AG10803 (cell line): ENCODE measurements at places on chromosomes 6 and 20.

DNA sequence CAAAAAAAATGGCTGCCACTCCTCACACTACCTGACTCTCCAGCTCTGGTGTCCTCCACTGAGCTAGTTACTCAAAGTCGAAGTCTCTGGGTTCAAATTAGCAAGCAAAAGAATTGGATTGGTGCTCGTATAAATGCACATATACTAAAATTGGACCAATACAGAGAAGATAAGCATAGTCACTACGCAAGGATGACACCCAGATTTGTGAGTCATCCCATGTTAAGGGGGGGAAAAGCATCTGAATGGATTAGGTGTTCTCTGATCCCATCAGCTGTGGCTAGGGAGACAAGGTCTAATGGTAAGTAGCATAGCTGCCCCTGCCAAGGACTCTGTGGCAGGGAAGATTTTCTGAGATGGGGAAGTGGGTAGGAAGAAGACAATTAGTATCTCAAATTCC is 18.3 kb upstream of the AMD1 start:
- no peak for DNase-seq

DNA sequence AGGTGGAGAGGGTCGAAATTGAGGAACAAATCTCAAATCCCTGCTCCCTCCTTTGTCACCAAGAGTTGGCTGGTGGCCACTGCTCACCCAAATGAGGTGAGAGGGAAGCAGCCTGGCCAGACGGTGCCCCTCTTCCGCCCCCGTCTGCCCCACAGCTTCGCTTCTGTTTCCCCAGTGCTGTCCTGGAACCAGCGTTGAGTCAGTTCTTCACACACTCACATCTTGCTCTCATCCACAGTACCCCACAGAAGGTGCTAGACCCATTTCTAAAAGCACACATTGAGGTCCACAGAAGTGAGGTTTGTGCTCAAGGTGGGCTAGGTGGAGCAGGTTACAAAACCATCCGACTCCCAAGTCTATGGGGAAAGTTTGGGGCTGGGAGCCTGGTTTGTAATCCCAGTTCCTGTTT is 3.8 kb downstream of the CEBPB start:
- peak; percentile 29 for DNase-seq

- DNase-seq = no peak
Measured at GRCh38 chr6:142746524-142746923, 198.5 kb downstream of the HIVEP2 start.

- no peak for DNase-seq
Measured at GRCh38 chr20:32365564-32365963, 7.4 kb downstream of the ASXL1 start.

DNA sequence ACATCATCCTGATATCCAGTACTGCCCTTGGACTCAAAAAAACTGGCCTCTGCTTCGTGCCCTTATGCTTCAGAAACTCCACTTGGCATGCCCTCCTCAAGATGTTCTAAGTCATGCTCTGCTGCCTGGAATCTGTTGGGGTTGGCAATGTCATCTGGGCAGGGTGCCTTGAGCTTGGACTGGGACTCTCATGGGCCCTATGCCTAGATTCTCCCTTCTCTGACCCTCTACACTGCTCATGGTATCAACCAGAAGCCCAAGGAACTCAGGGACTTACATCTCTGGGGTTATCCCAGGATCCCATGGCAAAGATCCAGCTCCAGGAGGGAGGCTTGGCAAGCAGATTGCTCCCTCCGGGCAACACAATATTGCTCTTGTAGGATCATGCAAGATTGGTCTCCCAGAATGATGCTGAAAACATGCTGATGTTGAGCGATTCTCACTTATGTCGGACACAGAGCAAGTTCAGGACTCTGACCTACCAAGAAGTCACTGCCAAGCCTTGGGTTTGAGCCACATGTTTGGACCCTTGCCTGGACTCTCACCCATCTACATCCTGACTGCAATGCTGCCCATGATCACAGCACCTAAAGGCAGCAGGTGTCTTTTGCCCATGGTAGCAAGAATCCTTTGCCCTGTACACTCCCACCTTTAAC is 88.8 kb downstream of the ADAT2 start:
- no peak for DNase-seq

DNA sequence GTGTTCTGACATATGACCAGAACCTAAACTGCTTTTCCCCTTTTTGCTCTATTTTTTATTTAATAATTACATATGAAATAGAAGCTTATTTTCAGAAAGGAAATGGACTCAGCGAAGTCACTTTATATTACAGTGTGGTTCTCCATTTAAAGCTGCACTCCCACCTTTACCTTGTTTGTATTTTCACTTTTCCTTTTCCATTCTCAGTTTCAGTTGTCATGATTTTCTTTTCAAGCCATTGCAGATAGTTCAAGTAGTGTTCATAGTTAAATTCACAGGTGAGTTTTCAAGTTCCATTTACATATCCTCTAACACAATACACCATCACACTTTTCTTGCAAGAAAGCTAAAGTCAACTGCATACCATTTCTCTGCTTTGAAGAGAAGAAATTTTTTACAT is 400.2 kb downstream of the HACE1 start:
- DNase-seq = no peak

DNA sequence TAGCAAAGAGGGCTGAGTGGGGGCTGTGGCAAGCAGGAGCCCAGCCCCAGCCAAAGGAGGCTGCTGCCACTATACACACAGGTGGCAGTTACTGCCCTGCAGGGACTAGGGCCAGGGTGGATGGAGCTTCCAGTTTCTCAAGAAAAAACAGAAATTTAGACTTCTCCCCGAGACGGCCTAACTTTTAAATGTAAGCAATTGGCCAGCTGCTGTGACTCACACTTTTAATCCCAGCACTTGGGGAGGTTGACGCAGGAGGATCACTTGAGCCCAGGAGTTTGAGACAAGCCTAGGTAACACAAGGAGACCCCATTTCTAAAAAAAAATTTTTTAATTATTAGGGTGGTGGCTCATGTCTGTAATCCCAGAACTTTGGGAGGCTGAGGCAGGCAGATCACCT is 98.2 kb upstream of the NFATC2 start:
- DNase-seq = no peak

DNA sequence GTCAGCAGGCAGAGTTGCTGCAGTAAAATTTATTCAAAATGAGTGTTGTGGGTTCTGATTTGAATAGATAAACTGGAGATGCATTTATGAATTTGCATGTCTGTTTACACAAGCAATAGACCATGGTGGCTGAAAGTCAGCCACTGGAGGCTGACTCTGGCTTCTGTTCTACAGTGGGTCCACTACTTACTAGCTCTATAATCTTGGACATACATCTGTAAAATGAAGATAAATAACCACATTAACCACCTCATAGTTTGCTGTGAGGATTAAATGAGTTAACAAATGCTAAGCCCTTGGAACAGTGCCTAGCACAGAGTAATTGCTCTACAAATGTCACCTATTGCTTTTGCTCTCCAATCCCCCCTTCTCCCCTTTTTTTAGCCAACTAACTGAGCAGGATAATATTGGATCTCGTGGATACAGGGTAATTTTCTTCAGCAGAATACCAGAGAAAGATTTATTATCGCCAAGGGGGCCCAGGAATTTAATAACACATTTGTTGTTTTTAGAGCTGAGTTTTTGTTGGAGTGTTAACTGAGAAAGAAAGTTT is 1.4 kb upstream of the PM20D2 start:
- no peak for DNase-seq

DNA sequence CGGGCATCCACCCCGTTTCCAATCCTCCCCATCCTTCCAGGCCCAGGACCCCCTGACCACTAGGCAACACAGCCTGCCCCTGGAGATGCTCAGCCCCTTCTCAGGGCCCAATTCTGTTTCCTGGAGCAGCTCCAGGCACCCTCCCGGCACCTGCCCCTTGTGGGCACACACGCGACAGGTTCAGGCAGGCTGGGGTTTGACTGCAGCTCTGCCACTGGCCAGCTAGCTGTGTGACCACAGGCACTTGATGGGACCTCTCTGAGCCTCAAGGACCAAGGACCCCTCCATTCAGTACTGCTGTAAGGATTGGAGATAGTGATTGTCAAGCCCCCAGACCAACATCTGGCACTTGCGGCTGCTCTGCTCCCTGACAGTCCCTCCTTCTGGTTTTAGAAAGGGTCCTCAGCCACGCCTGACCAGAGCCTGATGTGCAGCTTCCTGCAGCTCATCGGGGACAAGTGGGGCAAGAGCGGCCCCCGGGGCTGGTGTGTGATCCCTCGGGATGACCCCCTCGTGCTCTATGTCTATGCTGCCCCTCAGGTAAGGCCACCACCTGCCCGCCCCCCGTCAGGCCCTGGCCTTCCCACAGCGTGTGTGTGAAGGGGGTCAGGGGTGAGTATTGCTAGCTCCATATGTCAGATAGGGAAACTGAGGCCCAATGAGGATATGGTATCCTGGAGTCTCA is 21.7 kb downstream of the FGD2 start:
- no peak for DNase-seq

- DNase-seq = peak; percentile 69
Measured at GRCh38 chr6:134352786-134353480, 35.0 kb upstream of the SGK1 start.

DNA sequence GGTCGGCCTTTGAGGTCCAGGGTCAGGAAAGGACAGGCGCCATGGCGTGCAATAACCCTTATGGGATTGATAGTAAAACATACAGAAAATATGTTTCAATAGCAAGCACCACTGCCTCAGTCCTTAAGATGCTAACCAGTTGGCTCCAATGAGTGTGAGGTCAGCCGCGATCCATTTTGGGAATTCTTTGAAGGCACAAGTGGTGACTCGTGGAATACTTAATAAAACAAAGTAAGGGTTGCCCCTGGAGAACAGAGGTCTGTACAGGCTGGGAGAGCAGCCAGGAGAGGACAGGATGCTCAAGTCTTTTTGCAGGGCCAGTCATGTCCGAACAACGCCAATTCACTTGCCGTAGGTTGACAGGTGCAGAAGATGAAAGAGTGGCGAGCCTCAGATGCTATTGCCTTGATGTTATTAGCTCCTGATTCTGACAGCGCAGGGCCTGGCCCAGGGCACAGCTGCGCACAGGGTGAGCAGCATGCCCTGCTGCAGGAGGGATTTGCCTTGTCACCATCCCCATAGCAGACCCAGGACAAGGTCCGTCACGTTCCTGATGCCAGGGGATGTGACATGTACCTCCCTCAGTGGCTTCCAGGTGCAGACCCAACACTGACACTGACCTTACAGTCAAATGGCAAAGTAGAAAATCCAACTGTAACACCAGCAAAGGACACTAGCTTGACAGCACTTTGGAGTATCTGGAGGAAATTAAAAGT is 21.8 kb downstream of the SYNDIG1 start:
- DNase-seq = peak; percentile 16

GRCh38 chr6:45650524-45651135 is 272.9 kb upstream of the SUPT3H start:
- peak; percentile 85 for DNase-seq

- DNase-seq = no peak
Measured at GRCh38 chr6:73696966-73697655, 1.1 kb downstream of the CD109 start.

DNA sequence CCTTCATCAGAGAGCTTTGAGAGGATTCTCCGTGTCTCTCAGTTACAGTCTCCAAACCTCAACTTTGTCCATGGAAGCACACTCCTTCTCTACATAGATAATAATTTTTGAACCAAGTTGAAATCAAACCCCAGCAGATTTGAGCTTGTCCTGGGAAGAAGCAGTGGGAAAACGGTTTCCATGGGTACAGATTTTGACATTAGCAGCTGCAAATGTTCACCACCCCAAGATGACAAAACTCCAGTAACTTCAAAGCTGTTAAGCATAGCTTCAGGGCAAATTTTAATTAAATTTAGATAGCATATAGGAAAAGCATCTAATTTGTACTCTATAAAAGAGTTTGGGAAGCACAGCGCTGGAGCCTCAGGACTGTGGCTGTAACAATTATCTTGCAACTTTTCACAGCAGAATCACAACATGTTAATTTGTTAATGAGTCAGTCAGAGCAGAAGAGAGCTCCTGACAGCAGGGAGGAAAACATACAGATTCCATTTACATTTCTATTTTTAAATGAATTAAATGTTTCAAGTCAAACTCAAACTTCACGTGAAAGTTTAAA is 240.7 kb downstream of the BMP7 start:
- DNase-seq = no peak

- no peak for DNase-seq
Measured at GRCh38 chr6:78511009-78511408, 356.3 kb upstream of the IRAK1BP1 start.

DNA sequence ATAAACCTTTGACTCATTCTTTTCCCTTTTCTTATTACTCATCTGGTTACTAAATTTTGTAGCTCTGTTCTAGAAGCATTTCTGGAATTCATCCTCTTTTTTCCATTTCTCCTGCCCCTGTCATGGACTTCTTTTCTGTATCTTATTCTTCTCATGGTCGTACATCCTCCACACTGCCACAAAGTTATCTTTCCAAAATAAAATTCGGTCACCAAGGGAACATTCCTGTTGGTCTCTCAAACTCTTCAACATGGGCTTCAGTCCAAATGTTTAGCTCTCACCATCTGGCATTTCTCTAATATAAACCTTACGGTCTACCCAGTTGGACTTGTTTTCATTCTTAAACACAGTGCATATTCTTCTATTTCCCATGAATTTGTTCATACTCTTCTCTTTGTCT is 428.8 kb upstream of the ID4 start:
- peak; percentile 61 for DNase-seq

GRCh38 chr6:82597201-82597600 is 233.6 kb downstream of the TPBG start:
- no peak for DNase-seq

DNA sequence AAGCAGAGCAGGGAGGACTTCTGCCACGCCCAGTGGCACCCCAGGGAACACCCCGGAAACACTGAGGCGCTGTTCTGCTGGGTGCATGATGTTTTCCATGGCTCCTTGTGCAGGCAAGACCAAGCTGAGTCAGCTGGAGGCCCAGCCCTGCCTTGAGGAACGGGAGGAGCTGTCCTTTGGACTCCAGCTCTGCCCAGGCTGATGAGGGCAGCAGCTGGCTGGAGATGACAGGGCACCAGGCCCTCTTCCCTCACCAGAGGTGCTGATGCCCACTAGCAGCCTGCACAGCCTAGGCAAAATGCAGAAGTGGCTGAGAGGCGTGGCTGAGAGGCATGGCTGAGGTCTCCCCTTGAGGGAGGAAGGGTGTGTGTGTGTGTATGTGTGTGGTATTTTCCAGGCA is 2.4 kb downstream of the C6orf132 start:
- peak; percentile 40 for DNase-seq

DNA sequence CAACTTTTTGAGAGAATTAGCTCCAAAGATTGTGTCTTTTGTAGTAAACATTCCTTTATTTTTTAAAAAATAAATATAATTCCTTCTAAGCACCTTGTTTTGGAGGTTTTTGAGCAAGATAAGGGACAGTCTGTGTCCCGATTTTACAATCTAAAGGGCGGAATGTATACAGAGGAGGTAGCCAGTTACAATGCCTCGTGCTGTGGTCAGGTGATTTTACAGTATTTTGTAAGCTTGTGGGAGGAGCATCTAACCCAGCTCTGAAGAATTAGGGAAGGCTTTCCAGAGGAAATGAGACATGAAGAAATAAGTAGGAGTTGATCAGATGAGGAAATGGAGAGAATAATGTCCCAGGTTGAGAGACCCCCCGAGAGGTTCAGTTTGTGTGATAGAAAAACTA is 1.3 kb downstream of the HINT3 start:
- DNase-seq = peak; percentile 58
